ENCODE measurements at places on chromosomes 3 and 15.

GRCh38 chr15:66098022-66098363 is 155.6 kb downstream of the MEGF11 start:
- no peak for DNase-seq

GRCh38 chr3:157103860-157104259 is 56.1 kb downstream of the CCNL1 start:
- no peak for DNase-seq

DNA sequence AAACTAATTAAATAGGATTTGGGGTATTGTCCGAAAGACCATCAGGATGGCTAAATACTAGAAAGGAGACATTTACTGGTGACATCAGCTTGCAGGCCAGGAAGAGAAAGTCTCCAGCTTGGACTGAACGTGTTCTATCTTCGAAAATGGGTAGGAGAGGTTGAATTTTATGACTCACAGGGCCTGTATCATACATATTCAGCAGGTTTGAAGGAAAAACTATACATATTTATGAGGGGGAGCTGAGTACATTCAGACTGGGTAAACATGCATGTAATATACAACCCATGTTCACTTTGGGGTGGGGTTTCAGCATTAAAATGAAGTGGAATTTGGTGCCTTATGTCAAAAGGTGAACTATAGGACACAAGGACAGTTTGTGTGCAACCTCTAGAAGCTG is 129.3 kb upstream of the CRBN start:
- DNase-seq = no peak

DNA sequence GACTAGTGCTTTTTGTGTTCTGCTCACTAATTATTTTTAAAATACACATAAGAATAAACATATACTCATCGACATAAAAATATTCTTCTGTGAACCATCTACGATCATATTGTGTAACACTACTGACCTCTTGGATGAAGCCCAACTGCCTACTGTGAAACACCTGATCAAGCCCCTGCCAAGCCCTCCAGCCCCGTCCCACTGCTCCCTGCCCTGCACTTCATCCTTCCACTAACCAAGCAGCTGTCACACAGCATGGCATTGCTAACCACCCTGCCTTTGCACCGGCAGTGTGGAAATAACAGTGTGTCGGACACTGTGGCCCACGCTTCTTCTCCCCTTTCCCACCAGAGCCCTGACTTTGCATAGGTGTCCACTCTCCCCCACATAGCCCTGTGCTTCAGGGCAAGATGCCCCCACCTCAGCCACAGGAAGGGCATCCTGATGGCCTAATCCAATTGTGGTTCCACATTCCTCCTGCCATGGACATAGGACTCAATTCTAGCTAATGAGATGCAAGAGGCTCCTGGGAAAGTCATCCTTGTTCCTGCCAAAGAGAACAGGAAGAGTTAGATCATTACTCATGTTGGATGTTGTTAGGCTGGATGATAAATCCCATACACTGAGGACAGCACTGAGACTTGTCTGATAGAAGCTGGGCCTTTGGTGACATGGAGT is 35.0 kb upstream of the ARID3B start:
- no peak for DNase-seq

DNA sequence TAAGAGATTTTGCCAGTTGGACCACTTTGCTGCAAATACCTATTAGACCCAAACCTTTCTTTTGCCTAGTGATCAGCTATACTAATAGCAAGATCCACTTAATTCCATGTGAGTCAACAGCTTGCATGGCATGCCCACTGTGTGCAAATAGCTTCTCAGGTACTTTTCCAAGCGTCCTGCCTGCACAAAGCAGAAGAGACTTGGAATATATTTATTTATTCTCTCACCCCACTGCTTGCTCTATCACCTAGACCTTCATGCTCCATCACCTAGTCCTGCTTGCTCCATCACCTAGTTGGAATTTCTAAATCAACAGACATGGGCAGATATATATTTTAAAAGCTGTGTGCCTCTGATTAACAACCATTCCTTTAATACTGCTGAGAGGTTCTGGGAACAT is 47.6 kb downstream of the MBNL1 start:
- DNase-seq = no peak

DNA sequence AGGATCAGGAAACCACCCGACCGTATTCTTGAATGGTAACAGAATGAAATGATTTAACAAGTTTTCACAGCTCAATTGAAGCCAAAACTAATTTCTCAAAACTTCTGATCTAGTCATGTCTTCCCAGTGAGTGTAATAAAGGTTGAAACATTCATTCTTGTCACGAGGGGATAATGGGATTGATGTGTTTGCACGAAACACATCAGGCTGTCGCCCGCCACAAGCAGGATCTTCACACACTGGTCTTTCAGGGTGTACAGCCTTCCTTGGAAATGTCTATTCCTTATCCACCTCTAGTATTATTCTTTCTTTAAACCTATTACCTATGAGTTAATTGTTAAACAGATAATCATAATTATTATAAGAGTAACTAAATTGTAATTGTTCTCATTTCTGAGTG is 94.3 kb downstream of the KCNAB1 start:
- DNase-seq = no peak

DNA sequence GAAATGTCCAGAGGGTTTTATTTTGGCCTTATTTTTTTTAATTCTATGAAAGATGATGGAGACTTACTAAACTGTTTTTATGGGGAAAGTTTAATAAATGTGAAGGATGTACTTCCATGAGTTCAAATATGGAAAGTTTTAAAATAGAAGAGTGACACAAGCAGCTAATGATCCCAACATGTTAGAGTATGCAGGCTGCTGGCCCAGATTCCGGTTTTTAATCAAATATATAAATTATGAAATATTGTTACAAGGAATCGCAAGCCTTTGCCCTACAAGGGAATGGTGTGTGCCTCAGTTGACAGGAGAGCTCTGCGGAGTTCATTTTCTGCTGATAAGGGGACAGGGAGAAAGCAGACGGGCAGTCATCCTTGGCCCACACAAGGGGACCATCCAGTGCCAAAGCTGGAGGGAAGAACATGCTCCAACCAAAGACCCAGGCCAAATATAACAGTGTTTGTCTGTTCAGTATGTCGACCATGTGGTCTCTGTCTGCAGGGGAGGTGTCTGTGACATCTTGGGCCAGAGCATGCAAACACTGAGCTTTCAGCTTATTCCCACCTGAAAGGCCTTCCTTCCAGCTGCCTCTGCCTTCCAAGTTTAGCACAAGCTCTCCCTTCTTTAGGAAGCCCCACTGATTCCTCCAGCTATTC is 69.8 kb downstream of the SSUH2 start:
- no peak for DNase-seq

GRCh38 chr3:169508426-169508825 is 155.1 kb downstream of the MECOM start:
- peak; percentile 22 for DNase-seq

GRCh38 chr15:78156653-78157052 is 7.5 kb downstream of the IDH3A start:
- DNase-seq = peak; percentile 10

DNA sequence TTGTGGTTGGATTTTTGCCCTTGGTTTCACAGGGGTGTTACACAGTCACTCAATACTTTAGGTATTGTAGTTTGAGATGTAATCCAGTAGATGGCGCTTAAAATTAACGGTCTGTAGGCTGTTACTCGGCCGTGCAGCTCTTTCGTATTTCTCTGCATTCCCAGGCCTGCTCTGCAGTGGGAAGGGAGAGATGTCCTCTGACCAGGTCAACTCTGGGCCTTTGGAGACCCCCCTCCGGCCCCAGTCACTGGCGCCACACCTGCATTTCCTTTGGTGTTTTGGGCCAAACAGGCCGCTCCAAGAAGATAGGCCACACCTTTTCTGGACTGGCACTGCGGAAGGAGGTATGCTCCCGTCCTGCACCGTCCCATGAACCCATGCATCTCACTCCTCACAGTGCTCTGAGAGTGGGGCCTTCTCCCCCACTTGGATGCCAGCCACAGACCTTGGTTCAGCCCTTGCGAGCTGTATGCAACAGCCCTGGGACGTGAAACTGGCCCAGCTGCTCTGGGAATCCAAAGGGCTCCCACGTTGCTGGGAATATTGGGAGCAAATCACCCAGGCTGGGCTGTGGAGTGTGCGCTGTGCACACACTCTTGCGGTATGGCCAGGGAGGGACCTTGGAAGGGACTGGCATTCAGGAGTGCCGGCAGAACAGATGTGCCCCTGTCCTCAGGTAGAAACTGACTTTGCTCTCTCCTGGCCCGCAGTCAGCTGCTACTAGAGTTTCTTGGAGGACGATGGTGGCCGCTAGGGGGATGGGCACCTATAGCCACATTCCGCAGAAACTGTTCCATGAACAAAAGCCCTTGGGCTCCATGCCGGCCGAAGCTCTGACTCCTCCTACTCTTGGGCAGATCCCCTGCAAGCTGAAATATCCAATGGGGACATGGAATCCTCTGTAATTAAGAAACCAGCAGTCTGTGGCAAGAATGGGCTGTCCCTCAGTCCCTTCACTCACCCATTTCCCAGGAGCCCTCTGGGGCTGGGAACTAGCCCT is 410.5 kb upstream of the CADM2 start:
- no peak for DNase-seq

Data from adipocyte (in vitro differentiated cells).